T1000 (cell line): ENCODE measurements at places on chromosomes 2 and 18.

GRCh38 chr2:204901591-204901990, 356.3 kb downstream of the PARD3B start:
- DNase-seq: no peak

GRCh38 chr2:74917702-74918619, 40.5 kb upstream of the POLE4 start:
- peak; percentile 74 for DNase-seq

DNA sequence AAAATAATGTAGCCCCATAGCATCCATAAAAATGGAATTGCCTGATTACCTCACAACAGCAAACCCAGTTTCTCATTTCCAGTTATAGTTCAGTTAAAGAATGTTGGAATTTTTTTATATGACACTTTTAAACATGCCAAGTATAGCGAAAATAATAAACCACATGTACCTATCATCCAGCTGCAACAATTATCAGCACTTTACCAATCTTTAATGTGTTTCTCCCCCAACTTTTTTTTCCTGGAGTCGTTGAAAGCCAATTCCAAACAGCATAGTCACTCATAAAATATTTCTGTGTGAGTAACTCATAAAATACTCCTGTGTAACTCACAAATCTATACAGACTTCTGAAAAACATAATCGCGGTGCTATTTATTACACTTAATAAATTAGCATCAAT, 38.1 kb downstream of the SMAD4 start:
- DNase-seq: no peak

DNA sequence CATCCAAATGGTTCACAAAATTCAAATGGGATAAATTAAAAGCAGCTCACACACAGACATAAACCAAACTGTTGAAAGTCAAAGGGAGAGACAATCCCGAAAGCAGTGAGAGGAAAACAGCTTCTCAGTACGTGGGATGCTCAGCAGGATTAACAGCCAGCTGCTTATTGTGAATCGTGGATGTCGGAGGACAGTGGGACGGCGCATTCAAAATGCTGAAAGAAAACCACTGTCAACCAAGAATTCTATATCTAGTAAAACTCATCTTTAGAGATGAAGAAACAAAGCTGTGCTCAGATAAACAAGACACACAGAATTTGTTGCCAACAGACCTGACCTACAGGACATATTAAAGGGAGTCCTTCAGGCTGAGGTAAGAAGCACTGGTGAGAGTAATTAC, 102.9 kb downstream of the NFATC1 start:
- no peak for DNase-seq

GRCh38 chr2:3662239-3662638, 4.2 kb downstream of the ALLC start:
- DNase-seq: no peak

DNA sequence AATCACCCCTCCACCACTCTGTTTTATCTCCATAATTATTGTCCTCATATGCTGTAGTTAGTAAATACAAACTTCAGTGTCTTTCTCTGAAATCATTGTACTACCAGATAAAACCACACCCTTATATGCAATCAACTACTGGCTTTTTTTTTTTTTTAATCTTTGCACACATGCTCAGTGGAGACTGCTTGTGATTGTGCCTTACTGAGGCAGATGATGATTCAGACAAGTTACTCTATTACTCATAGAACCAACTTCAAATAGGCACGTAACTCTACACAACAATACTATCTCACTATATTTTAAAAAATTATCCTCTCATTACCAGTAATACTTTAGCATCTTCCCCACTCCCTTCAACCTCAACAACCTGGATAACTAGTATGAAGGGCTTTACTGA, 1278.4 kb upstream of the PIK3C3 start:
- DNase-seq: no peak

GRCh38 chr2:31256611-31257382, 22.8 kb downstream of the EHD3 start:
- DNase-seq: no peak

DNA sequence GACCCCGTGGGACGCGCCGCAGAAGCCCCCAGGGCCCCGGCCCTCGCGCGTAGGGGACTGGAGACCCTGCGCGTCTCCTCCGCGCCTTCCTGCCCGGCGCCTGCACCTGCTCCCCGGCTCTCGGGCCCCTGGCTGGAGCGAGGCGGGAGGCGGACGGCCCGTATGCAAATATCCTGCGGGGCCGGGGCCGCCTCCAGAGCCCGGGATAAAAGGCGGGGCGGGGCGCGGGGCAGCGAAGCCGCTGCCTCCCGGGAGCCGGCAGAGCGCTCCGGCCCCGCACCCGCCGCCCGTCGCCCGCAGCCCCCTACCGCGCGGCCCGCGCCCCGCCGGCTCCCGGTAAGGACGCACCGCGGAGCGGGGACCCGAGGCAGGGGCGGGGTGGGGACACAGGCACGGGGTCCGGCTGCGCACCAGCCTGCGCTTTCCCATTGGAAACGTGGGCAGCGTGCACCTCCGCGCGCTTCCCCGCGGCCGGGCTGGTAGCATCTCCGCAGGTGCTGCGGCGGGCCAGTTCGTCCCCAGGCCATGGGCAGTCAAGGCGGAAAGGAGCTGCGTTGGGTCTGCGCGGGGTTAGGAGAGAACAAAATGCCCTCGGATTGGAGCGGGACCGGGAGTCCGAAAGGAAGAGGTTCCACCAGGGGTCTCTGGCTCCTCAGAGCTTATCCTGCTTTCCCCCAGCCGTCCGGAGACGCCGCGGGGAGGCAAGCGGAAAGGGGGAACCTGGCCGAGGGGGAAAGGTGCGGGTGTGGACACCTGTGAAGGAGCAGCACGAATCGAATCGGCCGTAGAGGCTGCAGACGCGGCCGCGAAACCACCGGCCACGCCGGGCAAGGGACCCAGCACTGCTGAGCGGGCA, at the start of gene ATP6V1C2:
ATP6V1C2 (plus strand) TSS at position 235 of the 856 bp plus-strand sequence. CDS start 1,220 bp downstream, outside the sequence.
- DNase-seq: no peak

- DNase-seq: no peak
Observed at GRCh38 chr2:203671876-203672275, 34.6 kb upstream of the CD28 start.

- no peak for DNase-seq
Observed at GRCh38 chr2:240972636-240973521, 25.5 kb upstream of the SNED1 start.

GRCh38 chr2:108370080-108370479, 7.7 kb upstream of the SULT1C4 start:
- no peak for DNase-seq

DNA sequence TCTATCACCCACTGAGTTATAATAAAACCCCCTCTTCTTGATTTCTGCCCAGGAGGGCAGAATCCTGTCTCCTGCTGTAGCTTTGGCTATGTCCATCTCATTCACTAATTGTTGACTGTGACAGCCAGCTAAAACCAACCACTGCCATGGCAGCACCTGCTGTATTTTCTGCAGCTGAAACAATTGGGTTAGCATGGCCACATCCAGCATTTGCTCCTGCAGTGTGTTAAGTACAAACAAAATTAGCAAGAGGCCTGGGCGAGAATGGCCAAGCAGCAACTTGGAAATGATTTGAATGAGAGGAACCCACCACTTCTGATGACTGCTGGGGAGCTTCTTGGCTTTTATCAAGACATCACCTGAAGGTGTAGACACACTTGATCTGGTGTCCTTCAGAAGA, 89.4 kb upstream of the LRRTM1 start:
- no peak for DNase-seq

- DNase-seq: no peak
Observed at GRCh38 chr18:70457223-70457622, 168.4 kb downstream of the SOCS6 start.

- DNase-seq: peak; percentile 6
Observed at GRCh38 chr18:79380816-79381806, 14.6 kb upstream of the NFATC1 start.

GRCh38 chr2:23459032-23459431, 74.1 kb downstream of the KLHL29 start:
- DNase-seq: no peak

- no peak for DNase-seq
Observed at GRCh38 chr2:16334366-16334765, 331.3 kb downstream of the CYRIA start.

DNA sequence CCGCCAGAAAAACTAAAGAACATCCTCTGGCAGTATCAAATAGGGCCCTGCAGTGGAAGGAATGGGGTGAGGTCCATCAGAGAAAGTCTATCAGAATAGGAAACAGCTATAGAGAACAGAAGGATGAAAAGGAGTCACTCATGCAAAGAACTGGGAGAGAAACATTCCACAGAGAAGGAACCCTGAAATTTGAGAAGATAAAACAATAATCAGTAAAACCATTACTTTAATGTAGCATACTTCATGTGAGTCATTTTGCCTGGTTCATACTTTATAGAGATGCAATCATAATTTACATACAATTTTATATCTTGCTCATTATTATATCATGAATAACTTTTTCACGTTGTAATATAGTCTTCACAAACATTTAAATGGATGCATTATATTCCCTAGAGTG, 402.2 kb downstream of the NCKAP5 start:
- no peak for DNase-seq

GRCh38 chr2:94871226-94872087, at the start of gene TEKT4:
Gene TEKT4 (plus strand): TSS chr2:94871430. CDS start chr2:94871580, 150 bp downstream.
- DNase-seq: no peak

DNA sequence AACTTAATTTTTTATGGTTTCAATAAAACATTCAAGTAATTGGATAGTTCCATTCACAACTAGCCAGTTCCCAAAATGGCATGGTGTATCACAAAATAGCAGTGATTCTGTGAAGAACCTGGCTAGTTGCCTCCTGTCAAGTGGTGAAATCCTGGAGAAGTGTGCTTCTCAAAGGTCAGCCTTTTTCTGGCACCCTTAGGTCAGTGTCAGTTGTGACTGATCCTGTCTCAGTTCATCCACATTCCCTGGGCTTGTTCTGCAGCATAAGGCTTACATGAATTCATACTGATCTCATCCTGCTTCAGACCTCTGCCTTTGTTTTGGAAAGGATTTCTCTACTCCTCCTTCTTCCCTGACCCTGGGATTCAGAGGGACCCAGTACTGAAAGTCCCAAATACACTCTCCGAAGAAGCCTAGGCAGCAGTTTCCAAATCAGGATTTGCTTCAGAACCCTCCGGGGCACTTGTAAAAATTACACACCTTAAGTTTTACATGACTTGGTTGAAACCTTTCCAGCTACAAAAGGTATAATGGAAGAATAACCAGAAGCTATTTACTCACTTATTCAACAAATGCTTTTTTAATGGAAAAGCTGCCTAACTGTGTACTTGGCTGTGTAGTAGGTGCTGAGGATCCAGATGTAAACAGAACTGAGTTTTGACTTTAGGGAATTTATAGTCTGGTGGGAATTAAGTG, 11.0 kb downstream of the MAP3K20 start:
- DNase-seq: no peak

DNA sequence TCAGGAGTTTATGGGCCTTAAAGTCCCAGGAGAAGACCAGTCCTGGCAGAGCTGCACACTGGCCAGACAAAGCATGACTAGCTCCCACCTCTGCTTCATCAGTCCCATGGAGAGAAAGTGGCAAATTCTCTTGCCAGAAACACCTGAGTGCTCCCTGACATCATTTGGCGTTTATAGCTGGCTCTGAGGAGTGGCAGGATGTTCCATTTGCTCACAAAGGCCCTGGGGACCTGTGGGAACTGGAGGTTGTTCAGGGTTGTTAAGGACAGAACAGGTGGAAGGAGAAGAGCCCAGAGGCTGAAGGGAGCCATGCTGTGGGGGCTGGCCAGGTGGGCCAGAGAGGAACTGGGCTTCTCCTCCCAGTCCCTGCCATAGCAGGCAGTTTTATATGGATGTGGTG, 56.1 kb downstream of the RPL37A start:
- no peak for DNase-seq

DNA sequence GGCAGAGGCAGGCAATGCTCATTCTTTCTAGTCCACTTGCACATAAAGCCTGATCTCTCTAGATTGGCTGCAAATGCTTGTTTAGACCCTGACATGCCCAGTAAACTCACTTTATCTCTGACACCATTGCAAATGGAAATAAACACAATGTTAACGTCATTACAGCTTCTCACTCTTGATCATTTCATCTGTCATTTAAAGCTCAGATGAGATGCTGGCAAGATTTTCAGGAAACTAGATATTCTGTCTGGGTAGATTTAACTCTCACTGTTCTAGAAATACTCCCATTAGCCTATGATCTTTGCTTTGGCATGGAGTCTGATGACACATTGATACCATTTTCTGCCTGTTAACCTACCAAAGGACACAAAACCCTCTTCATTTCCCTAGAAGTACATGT, 320.7 kb upstream of the HNRNPA3 start:
- no peak for DNase-seq

GRCh38 chr2:203637471-203638167, 68.8 kb upstream of the CD28 start:
- no peak for DNase-seq

DNA sequence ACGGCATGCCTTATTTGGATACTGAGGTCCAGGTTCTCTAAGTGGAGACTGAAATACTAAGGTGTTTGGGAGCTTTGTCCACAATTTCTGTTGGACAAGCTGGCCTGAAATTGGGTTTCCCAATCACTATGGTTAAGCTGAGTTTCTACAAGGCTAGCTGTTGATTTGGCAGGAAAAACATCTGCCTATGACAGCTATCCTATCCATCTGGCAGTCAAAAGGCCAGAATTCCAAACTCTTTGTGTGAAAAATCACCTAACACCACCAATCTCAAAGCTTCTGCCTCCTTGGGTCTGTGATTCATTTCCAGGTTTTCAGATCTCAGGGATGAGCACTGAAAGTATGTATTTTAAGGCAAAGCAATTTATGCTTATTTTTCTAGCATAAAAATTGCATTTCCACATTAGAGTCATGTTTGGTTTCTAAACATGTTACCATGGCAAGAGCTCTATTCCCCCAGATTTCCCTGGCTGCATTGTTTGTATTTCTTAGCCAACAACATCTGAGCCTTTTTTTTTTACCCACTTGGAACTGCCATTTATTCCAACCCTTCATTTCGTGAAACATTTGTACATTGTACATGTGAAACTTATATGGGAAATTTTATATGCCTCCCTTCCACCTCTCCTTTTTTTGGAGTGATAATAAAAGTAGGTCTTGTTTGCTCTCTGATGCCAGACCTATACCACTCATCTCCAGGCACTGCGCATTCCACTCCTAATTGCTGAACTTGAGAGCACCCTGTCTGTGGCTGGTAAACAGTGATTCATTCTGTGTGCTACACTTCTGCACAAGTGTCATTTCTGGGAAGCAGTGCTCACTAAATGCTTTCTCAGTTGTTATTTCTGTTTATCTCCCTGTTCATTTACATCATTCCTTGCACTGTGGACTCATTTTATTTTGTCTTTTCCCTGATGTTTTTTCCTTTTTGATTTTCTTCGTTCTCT, 15.9 kb upstream of the CCDC85A start:
- DNase-seq: no peak

- no peak for DNase-seq
Observed at GRCh38 chr2:17747684-17748452, 5.7 kb downstream of the SMC6 start.

- DNase-seq: no peak
Observed at GRCh38 chr18:32612651-32613050, 142.0 kb upstream of the GAREM1 start.

GRCh38 chr18:44133483-44133882, 547.2 kb upstream of the SETBP1 start:
- DNase-seq: no peak

DNA sequence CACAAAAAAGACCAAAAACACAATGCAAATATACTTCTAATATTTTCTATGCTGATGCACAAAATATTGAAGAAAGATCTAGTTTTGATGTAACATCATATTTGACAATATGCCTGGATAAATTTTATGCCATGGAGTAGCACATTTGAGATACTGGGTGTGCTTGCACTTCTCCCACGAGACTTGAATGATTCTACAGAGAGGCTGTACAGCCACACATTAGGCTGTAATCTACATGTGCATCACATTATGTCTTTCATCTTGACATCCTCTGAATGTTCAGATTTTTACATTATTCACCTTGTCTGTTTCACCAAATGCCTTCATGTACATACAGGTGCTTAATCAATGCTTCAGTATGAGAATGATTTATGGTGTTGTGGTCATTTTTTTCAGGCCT, 756.4 kb upstream of the CDH7 start:
- no peak for DNase-seq
